ENCODE measurements at places on chromosomes 11 and 22.

DNA sequence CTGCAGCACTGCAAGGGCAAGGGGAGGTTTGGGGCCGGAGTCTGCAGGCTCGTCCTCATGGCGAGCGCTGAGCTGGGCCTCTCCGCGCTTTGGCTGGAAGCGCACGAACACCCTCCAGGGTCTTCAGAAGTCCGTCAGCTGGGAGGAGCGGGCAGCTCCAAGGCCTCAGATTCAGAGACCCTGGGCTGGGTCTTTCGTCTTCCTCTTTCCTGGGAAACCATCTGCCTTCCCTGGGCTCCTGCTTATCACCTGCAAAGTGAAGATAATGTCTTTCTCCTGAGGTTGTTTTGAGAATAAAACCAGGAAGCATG lies 525.6 kb downstream of the BRD1 start:
- no peak for DNase-seq

GRCh38 chr11:122649116-122649515 lies 6.4 kb upstream of the UBASH3B start:
- no peak for DNase-seq

- DNase-seq = no peak
Observed at GRCh38 chr11:59224351-59224928, 11.7 kb upstream of the MPEG1 start.

- no peak for DNase-seq
Observed at GRCh38 chr22:27050771-27051170, 393.4 kb downstream of the MIAT start.

DNA sequence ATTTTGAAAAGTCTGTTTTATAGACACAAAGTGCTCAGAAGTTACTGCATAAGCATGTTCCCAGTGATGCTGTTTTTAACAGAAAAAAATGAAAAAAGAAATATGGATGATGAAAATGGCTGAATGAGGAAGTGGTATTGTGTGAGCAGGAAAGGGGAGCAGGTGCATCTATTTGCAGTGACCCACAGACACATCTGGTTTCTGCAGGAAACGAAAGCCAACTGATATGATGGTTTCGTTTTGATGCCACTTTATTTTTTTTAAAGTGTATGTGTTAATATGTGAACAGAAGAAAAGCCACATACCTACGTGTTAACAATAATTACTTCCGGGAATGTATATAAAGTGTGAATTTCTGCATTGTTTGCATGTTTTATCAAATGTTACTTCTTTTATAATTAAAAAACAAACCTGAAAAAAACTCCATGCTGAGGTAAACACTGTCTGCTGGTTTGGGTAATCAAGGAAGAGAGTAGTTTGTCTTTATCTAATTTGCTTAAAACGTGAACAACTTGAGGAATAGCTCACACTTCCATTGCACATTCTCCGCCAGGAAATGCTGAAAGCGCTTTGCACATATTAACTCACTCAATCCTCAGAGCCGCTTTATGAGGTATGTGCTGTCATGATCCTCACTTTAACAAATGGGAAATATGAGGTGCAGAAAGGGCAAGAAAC lies 1335.9 kb downstream of the TBC1D22A start:
- DNase-seq = no peak

GRCh38 chr11:94876222-94876621 lies 97.1 kb downstream of the CWC15 start:
- DNase-seq = no peak

- no peak for DNase-seq
Observed at GRCh38 chr11:73999581-74000306, 9.1 kb downstream of the UCP3 start.

DNA sequence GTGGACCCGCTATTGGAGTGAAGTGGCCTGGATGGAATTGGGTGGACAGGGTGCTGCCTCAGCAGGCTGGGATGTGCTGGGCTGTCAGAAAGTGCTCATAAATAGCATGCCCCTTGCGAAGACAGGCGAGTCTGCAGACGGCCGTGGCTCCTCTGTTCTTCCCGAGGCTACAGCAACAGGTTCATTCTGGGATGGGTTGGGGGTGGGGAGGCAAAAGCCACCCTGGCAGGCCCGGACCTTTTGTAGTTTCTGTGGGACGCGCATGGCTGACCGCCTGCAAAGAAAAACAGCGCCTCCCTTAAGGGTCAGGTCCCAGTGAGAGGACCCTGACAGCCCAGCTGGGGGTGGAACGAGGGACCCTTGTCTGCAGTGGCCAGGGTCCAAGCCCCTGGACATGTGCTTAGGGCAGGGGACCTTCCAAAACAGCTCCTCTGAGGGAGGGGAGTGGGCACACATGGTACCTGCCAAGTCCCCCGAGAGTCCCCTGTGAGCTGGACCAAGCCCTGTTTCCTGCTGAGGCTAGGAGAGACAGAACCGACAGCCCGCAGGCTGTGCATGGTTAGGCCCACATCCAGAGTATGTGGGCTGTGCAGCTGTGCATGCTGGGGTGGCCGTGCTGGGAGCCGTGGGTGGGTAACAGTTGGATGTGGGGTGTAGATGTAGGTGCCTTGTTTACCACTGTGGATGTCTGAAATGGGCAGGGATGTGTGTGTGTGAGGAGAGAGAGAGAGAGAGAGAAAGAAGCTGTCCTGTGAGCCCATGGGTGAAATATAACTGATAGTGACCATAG lies at the start of gene CRYBB3:
CRYBB3 (plus strand) TSS at position 128 of the 790 bp plus-strand sequence. CDS start 1,539 bp downstream, outside the sequence.
- no peak for DNase-seq

- no peak for DNase-seq
Observed at GRCh38 chr11:128146926-128147605, 440.3 kb downstream of the ETS1 start.

- no peak for DNase-seq
Observed at GRCh38 chr22:40199223-40199622, 21.5 kb downstream of the TNRC6B start.

DNA sequence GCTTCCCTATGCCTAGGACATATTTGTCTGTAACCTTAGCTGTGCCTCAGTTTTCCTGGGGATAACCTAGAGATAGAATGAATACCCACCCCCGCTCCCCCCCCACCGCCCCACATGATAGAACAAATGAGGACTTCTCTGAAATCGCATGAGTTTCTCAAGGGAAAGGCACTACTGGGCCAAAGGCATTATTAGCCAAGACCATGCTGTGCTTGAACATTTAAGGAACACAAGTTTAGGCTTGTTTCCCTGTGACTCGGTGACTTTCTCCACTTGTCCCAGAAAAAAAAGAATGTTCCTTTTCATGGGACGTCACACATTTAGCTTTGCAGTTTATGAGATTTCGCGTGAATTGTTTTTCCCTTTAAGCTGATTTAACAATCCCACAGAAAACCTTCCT lies 51.4 kb upstream of the CRTAM start:
- no peak for DNase-seq

DNA sequence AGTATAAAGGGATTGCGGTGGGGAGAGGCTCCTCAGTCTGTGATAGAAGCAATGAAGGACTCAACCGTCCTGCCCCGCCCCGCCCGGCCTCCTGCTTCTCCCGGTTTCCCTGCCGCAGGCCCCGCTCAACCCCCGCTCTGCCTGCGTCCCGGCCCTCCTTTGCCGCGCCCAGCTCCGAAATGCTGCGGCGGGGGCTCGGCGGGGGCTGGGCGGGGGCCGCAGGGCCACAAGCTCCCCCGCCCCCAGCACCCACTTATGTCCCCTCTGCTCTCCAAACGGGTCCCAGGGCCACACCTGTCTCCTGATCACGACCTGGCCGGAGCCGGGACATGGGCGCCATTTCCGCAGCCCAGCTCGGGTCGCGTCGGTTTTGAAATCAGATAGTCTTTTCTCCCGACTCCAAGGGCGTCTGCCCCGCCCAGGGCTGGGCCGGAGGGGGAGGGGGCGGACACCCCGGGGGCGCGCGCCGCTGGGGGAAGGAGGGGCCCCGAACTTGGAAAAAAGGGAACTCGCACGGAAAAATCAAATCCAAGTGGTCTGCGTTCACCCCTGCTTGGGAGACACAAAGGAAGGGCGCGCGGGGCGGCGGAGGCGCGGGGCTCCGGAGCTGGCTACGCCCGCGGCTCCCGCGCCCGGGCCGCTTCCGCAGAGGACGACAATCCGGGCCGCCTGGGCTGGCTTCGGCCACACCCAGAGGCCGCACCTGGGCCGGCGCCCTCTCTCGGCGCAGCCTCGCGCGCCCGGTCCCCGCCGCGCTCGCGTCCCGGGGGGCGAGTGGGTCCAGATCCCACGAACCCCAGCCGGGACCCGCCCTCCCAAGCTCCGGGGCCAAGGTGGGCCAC lies 70.6 kb upstream of the EP300 start:
- peak; percentile 71 for DNase-seq

- DNase-seq = no peak
Observed at GRCh38 chr11:17719028-17719937, at the start of gene MYOD1. Gene MYOD1, plus strand, starts transcription at chr11:17719571. Its CDS starts 212 bp downstream, at chr11:17719783.

DNA sequence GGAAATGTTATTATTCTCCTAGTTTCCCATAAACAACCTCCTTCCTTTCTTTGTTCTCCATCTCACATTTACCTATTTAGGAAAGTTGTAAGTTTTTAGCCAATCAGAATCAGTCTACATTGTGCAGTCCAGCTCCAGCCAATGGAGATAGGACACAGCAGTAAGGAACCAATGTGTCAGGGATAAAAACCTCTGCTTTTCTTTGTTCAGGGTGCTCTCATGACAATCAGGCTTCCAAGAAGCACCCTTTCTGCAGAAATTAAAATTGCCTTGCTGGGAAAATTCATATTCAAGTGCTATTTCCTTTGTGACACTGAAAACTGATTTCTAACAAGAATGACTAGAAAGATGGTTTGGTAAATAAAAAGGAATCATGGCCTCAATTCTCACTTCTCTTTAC lies 14.6 kb downstream of the SCGB2A1 start:
- no peak for DNase-seq

- DNase-seq = no peak
Observed at GRCh38 chr11:119473226-119473625, 50.3 kb upstream of the THY1 start.

DNA sequence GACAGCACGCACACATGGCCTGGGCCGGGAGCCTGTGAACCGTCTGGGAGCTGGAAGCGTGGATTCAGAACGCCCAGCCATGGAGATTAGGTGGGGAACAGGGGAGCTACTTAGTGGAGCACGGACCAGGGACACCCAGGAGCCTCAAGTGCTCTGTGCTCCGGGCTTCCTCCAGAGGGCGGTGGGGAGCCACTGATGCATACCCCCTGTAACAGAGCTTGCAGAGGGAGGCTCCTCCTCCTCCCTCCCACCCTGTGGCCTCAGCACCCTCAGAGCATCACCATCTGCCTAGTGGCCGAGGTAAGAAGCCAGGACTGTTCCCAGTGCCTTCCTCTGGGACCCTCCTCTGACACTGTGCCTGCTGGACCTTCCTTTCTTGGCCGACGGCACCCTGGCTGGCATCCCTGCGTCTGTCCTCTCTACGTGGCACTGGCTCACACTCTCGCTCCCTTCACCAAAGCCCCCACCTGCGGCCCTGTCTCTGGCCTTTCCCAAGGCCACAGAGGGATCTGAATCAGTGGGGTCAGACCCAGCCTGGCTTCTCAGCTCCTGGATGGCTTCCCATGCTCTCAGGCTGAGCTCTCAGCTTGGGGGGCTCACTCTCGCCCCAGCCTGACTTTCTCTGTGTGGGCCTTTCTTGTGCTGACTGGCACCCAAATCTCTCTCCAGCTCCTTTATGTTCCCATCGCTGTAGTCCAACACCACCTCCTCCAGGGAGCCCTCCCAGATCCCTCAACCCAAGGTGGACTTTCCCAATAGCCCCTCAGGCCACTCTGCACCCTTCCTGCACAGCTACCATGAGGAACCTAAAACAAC lies 780.9 kb downstream of the BRD1 start:
- peak; percentile 44 for DNase-seq

DNA sequence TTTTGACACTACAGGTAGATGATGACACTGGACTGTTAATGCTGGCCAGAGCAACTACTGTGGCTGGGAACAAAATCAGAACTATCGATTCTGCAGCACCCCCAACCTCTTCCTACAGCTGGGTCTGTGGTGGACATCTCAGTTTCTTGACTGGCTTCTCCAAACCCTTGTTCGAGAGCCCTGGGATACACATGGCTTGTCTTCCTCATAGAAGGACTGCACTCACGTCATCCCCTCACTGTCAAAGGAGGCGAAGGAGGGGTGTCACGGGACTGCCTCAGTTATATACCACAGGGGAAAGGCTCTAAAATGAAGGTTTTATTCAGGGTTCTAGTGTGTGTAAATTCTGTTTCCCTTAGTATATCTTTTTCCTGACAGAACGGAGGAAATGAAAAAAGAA lies 44.9 kb downstream of the PITPNB start:
- DNase-seq = no peak

DNA sequence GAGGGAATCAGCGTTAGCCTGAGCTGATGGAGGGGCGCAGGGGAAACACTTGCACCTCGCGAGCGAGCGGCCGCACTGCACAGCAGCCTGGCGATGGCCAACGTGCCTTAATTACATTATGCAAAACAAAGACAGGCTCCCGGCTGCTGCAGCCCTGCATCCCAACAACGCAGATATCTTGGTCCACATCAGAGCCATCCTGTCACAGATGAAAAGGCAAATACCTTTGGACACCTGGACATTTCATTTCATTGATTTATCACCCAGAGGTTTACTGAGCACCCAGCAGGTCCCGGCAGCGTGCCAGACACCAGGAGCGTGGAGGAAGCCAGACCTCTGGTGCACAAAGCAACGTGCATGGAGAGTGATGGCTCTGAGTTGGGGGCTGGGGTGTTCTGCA lies 843.0 kb downstream of the TBC1D22A start:
- no peak for DNase-seq

All from fibroblast of skin of scalp (primary cell).